ENCODE measurements at places on chromosomes 13 and 19.

GRCh38 chr13:50918567-50918966 is 9.0 kb downstream of the RNASEH2B start:
- H3K27me3 ChIP-seq: no peaks in the 10 kb centered on the region
- no peak for DNase-seq
- H3K36me3 ChIP-seq: peaks cover 4% of the 10 kb centered on the region

- H3K27ac ChIP-seq: no peak overlapping the region
- H3K4me3 ChIP-seq: no peak overlapping the region
- peaks cover 16% of the 10 kb centered on the region for H3K4me1 ChIP-seq
- DNase-seq: no peak
- no peaks in the 10 kb centered on the region for H3K36me3 ChIP-seq
- H3K27me3 ChIP-seq: no peaks in the 10 kb centered on the region
Observed at GRCh38 chr19:18951721-18952281, 10.8 kb upstream of the HOMER3 start.

GRCh38 chr13:47829690-47830089 is 171.4 kb downstream of the SUCLA2 start:
- no peak overlapping the region for H3K4me3 ChIP-seq
- no peak overlapping the region for H3K27ac ChIP-seq
- no peak for DNase-seq
- H3K36me3 ChIP-seq: no peaks in the 10 kb centered on the region
- H3K27me3 ChIP-seq: no peaks in the 10 kb centered on the region
- H3K4me1 ChIP-seq: no peaks in the 10 kb centered on the region

GRCh38 chr13:98874029-98874397 is 103.9 kb downstream of the DOCK9 start:
- H3K27ac ChIP-seq: no peak overlapping the region
- H3K4me3 ChIP-seq: no peak overlapping the region
- DNase-seq: no peak
- peaks cover 83% of the 10 kb centered on the region for H3K36me3 ChIP-seq
- no peaks in the 10 kb centered on the region for H3K4me1 ChIP-seq

DNA sequence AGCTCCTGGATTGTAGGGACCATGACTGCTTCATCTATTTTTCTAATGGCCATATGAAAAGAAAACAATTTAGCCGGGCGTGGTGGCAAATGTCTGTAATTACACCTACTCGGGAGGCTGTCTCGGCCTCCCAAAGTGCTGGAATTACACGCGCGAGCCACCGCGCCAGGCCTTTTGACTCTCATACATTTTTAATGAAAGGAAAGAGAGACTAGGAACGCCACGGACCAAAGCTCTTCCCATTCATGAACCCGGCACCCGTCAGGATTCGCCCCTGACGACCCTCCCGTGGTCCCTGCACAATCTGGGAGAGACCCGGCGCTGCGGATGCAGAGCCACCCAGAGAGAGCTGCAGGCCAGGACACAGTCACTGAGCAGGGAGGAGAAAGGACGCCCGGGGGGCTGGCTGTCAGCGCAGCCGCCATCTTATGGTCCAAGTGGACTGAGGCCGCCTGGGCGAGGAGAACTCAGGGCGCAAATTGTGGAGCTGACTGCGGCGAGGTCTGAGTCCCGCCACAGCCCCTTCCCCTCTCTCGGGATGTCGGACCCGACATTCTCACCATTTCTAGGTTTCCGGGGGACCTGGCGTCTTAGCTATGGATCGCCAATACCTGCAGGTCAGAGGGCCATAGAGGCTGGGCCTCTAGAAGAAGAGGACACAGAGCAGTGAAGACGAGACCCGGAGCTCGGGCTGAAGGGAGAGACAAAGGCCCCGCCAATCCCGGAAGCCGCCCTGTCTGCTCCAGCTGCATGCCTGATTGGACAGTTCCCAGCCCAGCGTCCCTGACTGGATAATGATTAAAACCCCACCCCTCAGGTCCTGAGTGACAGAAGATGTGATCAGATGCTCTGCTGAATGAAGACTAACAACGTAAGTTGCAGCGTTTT is at the start of gene ZNF681:
ZNF681 (minus strand) TSS at position 705 of the 888 bp plus-strand sequence; CDS start at position 563, 142 bp downstream.
- peak within 1 kb of the TSS; percentile 80 for H3K27ac ChIP-seq
- H3K4me3 ChIP-seq: peak within 1 kb of the TSS; percentile 85
- H3K27me3 ChIP-seq: no peaks in the 10 kb centered on the region
- peak; percentile 93 for DNase-seq
- H3K36me3 ChIP-seq: peaks cover 3% of the 10 kb centered on the region
- peaks cover 25% of the 10 kb centered on the region for H3K4me1 ChIP-seq

DNA sequence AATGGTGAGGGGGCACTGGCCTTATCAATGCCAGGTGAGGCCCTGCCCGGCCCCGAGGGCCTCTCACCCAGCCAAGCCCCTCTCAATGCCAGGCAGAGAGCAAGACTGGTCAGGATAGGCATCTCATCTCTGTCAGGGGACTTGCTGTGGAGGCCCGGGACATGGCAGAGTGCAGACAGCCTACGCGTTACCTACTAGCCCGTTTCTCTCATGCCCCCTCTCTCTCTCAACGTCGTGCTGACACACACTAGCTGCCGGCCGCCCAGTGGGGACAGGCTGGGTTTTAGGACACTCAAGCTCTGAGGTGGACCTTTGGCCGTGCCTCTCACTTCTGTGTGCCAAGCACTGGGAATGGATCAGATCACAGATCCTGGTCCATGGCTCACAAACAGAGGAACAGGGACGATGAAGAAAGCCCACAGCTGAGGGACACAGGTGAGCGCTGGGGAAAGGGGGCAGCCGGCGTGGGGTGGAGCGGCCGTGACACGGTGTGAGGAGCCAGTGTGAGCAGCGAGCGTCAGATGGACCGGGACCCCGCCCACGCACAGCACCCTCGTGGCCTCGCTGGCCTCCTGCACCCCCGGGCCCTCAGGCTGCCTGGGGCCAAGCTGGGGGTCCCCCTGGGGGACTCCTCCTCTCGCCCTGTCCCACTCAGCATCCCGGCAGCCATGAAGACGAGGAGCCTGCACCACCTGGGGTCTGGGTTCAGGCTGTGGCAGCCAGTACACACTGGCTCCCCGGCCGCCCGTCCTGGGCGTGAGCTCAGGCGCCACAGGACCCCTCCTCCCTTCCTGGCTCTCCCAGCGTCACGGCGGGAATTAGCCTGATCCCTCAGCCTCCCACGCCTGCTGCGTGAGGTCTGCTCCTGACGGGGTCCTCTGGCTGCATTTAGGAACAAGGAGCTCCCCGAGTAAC is 76.9 kb upstream of the C13orf46 start:
- peaks cover 80% of the 10 kb centered on the region for H3K36me3 ChIP-seq
- peaks cover 81% of the 10 kb centered on the region for H3K4me1 ChIP-seq
- DNase-seq: no peak

DNA sequence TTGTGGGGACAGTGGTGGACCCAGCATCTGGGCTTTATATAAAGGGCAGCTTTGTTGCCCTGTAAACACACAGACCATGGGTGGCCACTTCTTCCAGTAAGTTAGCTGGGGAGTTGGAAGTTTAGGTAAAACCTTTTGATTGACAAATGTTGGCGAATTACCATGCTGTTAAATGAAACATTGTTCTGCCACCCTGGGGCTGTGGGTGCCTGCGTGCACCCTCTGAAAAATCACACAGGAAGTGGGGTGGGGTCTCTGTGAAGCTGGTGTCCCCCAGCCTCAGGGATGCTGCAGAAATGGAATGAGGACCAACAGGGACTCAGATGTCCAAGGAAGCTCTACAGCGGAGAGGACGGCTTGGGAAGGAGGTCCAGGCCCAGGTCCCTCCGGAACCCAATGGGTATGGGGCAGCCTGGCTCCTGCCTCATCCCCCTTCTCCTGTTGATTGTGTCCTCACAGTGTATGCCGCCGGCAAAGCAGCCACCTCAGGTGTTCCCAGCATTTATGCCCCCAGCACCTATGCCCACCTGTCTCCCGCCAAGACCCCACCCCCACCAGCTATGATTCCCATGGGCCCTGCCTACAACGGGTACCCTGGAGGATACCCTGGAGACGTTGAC is 2.8 kb upstream of the USF2 start:
- H3K36me3 ChIP-seq: peaks cover 20% of the 10 kb centered on the region
- H3K4me1 ChIP-seq: peaks cover 44% of the 10 kb centered on the region
- H3K4me3 ChIP-seq: no peak overlapping the region
- no peak for DNase-seq
- peak overlapping the region; percentile 79 for H3K27ac ChIP-seq
- no peaks in the 10 kb centered on the region for H3K27me3 ChIP-seq

All from CD4-positive, alpha-beta T cell (primary cell).